Tibial nerve (tissue), 4 donors: ENCODE measurements at places on chromosomes 11 and 22.
A peak's percentile ranks its signal among the peaks of the same experiment; 100 is the strongest.

DNA sequence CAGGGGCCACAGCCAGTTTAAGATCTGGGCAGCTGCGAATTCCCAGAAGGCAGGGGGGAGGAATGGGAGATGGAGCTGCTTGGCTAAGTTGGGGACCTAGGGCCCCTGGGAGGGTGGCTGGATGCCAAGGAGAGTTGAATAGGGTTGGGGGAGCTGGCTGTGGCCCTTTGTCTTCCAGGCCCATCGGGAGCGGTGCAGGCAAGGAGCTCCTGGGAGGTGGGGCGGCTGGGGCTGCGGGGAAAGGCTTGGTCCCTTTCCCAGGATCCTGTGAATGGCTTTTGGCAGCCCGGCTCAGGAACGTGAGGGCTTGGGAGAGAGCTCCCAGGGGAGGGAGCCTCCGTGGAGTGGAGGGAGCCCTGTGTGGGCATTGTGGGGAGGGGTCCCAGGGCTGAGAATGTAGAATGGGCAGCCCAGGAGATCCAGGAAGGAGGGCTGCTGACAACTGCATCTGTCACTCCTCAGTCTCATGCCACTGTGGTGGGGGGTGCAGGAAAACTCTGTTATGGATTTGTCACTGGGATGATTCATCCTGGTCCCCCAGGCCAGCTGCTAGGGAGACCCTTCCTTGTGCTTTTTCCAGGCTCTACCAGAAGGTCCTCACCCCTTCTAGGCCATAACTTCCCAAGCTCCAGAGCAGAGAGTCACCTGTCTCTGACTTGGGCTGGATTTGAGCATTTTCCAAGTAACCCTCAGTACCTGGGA is 6.0 kb downstream of the FREY1 start:
- DNase-seq = no peak

DNA sequence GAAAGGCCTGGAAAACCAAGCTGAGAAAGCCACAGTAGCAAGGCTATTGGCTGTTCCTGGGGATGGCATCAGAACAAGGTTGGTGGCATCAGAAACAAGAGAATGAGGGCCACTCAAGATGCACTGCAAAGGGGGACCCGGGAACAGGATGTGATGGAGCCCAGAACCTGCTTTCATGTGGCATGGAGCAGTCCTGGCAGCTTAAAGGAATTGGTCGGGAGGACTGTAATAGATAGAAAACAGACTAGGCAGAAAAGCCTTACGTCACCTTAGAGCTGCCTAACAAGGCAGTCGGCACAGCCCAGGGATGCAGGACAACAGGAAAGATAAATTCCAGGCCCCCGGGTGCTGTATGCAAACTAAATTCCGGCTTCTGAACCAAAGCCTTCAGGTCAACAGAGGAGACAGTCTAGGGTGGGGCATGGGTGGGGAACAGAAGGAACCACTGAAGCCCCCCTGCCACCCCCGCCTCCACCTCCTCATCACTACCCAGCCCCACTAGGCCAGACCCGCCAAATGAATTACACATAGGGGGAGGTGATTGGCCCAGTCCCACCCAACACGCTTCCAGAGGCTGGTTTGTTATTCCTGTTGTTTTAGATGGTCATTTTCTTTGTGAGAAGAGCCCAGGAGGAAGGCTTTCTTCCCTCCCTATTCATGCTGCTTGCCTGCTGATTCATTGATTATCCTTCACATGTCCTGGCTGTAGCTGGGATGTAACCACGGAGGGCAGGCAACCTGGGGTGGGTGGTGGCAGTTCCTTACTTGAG is 25.7 kb upstream of the LRRC55 start:
- no peak for DNase-seq

DNA sequence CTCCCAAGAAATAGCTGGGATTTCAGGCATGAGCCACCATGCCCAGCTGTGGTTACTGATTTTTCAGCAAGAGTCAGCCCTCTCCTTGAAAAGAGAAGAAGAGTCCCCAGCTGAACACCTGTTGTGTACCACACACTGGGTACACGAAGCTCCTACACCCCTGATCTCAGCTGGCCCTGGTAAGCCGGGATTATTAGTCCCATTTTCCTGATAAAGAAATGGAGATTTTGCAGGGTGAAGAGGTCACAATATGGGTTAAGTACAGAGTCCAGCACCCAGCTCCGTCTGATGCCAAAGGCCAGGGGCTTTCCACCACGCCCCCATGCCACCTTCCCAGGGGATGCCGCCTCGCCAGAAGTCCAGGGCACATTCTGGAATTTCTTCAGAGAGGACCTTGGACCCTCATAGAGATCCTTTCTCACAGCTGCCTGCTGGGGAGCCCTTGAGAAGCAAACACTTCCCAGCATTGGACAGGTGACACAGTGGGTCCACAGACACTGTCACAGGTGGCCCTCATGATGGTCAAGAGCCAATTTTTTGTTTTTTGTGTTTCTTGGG is 19.8 kb upstream of the HMOX1 start:
- no peak for DNase-seq

- DNase-seq = no peak
Measured at GRCh38 chr11:103344886-103345285, 235.7 kb downstream of the DYNC2H1 start.

DNA sequence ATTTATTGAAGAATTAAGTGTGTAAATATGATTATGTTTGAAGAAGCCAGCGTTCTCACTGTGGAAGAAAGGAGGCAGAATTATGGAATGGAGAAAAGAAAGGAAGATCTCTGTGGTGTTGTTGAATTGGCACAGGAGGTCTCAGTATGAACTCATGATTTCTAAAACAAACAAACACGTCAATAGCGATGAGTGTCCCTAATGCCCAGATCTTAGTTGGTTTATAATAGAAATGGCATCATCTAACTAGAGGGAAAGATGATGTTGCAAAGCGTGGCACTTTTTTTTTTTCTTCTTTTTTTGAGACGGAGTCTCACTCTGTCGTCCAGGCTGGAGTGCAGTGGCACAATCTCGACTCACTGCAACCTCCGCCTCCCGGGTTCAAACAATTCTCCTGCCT is 39.2 kb upstream of the SLN start:
- DNase-seq = no peak

GRCh38 chr22:27844256-27844655 is 42.7 kb upstream of the MN1 start:
- no peak for DNase-seq

GRCh38 chr11:87083029-87083428 is 45.3 kb downstream of the TMEM135 start:
- DNase-seq = no peak

DNA sequence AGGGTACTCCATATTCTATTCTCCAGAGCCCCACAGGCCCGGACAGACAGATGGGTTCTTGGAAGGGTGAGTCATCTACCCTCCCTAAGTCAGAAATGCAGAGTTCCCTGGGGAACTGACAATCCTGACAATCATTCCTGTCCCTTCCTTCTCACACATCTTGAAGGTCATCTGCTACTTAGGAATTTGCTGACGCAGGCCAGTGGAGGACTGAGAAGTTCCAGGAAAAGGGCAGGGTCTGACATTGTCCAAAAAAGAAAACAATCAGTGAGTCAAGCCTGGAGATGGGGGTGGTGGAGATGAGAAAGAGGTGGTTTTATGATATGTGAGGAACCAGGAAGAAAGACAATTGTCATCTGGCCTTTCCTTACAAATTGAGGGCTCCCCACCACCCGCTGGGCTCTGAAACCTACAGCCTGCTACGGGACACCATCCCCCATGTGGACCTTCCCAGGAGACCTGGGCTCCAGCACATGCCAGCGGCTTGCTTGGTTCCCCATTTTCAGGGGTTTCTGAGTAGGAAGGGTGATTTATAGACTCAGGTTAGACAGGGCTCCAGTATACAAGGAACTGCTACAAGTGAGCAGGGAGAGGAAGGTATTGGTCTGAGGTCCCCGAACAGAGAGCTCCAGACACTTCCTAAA is 12.9 kb downstream of the CD59 start:
- DNase-seq = no peak

- DNase-seq = peak; percentile 34
Measured at GRCh38 chr11:33930317-33931021, 38.6 kb upstream of the LMO2 start.

DNA sequence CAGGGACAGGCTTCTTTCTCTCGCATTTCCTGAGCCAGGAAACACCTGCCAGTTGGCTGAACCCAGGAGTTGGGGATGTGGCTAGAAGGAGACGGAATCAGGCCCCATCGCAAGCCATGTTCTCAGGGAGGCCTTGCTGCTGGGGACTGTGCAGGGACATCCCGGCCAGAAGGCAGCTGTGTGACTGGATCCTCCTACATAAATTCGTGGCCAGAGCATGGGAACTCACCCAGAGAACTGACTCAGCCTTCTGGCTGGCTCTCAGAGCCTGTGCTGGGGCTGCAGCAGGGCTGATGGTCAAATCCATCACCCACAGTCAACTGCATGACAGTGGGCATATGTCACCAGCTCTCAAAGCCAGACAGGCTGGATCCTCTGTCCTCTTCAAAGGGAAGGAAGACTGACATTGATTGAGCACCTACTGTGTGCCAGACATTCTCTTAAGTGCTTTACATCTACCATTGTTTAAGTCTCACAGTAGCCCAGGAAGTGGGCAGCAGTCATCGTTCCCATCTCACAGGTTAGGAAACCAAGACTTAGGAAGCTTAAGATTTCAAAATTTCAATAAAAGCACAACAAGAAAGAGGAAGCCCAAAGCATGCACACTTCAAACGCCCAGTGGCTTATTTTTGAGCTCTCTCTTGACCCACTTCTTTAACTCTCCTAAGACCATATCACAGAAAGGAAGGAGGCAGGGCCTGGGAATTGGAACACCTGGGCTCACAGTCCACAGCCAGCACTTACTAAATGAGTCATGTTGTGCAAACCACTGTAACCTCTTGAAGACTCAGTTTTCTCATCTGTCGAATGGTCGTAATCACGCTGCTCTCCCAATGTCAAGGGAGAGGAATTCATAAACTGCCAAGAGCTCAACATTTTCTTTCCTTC is 30.9 kb upstream of the CACNG2 start:
- no peak for DNase-seq

DNA sequence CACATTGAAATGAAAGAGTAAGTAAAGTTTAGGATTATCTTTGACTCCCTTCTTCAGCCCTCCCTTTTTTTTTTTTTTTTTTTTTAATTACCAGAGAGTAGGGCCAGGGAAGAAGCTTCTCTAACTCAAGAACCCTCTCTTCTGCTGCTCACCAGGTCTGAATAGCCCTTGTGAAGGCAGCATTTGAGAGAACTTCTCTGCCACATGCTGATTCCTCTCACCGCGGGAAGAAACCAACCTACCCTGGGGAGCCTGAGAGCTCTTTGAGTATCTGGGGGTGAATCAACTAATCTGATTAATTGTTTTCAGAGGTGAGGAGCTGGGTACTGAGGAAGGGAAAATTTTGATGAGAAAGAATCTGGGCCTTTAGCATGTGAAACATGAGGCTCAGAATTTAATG is 434.5 kb upstream of the CCDC90B start:
- no peak for DNase-seq

DNA sequence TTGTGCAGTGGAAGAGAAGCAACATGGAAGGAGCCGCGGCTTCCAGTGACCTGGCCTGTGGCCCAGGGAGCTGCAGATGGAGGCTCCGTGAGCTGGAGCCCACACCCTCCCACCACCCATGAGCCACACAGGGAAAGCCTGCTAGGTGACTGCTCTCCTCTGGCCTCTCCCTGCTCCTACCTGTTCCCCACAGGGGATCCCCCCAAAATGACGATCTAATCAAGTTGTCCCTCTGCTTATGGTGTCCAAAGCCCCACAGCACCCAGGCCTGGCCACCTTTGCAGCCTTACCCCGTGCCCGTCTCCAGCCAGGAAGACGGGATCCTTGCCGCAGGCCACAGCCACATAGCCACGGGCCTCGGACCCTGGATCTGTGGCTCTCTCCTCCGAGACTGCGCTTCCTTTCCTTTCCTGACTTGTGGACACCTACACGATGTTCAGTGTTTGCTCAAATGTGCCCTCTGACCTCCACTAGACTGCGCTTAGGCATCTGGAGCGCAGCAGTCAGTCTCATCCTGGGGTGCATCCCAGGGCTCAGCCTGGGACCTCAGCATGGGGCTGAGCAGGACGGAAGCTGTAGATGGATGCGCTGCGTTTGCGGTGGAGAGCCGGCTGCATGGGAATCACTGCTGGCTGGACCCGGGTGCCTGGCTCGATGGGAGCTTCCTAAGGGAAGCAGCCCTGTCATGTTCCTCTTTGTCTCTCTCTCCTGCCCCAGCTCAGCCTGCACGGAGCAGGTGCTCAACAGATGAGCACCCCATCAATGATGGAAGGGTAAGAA is 133.3 kb downstream of the ST3GAL4 start:
- DNase-seq = no peak

GRCh38 chr22:48429446-48430020 is 1398.1 kb downstream of the BRD1 start:
- DNase-seq = no peak

DNA sequence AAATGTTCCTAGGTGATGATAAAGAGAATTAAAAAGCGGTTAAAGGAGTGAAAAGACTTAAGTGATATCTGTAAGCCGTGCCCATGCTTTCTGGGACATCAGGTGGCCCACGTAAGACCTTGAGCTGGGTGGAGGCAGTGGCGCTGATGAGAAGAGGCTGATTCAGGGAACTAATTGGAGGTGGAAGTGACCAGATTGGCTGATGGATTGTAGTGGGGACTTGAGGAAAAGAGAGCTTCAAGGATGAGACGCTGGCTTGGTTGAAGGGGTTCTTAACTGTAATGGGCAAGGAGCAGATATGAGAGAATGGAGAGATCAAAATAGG is 69.1 kb upstream of the EP300 start:
- no peak for DNase-seq

GRCh38 chr22:38879108-38879729 is 7.2 kb upstream of the CBX6 start:
- no peak for DNase-seq

DNA sequence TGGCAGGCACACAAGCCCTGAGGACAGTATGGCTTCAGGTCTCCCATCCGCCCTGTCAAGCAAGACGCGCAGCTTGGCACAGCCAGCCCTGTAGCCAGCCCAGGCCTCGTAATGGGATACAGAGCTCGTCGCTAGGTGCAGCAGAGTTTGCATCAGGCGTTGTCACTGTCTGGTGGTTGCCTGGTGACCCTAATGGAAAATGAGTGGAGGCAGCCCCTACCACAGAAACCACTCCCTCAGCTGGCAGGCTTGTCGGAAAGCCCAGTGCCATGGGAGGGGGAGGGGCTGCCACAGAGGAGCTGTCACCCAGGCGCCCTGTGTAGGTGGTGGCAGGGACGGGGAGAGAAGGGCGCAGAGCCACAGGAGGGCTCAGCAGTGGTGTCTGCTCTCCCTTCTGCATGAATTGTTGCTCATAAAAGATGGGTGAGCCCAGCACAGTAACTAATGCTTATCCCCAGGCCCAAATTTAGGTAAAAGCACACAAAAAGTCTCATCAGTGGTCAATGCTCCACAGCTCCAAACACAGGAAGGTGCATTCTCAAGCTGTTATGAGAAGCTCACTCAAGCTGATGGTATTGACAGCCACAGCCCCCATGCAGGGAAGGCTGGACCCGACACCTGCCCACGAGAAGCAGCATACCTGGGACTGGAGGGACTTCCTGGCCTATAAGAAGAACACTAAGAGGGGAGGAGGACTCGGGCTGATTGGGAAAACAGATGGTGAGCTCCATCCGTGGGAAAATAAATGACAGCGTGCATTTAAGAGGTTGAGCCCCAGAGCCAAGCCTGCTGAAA is 164.6 kb downstream of the ETS1 start:
- DNase-seq = no peak

- DNase-seq = no peak
Measured at GRCh38 chr11:119012629-119013170, 5.4 kb downstream of the RPS25 start.

- DNase-seq = no peak
Measured at GRCh38 chr22:41863472-41863871, 30.6 kb downstream of the SREBF2 start.

GRCh38 chr22:30198152-30198825 is 48.3 kb downstream of the LIF start:
- no peak for DNase-seq
